Activated naive CD8-positive, alpha-beta T cell treated with anti-CD3 and anti-CD28 coated beads, Interleukin-2, amount 50 U/mL, for 16 hours (primary cell): ENCODE measurements at places on chromosomes 4 and X.

DNA sequence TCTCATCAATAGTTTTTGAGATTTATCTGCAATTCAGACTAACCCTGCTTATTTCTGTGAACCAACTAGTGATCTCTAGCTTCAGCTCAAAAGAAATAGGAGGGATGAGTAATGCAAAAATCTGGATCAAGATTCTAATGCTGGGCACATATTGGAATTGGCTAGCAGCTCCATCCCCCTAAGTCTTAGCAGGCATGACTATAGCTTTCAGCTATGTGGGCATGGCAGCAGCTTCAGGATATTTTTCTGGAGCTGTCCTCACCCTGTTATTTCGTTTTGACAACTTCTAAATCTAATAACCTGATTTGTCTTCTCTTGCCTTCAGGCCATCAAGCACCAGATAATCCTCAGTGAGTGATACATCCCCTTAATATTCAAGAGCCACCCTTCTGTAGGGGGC is 50.8 kb upstream of the GNPDA2 start:
- no peak for DNase-seq

GRCh38 chr4:123014038-123014437 is 91.6 kb upstream of the NUDT6 start:
- no peak for DNase-seq

DNA sequence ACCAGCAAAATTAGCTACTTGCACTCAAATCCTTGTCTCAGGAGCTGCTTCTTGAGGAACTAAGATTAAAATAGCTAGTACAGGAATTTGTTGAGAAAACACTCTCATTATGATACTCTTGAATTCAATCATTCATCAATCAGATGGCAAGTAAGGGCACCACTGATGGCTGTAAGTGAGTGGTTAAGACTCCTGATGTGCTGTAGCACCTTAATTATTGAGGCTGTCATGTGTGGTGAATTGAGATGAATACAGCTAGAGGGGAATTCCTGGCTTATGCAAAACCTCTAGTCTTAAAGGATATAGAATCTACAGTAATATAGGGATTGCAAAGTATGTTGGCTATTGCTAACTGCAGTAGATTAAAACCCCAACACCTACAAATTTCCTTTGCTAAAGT is 509.1 kb downstream of the IQCM start:
- no peak for DNase-seq

DNA sequence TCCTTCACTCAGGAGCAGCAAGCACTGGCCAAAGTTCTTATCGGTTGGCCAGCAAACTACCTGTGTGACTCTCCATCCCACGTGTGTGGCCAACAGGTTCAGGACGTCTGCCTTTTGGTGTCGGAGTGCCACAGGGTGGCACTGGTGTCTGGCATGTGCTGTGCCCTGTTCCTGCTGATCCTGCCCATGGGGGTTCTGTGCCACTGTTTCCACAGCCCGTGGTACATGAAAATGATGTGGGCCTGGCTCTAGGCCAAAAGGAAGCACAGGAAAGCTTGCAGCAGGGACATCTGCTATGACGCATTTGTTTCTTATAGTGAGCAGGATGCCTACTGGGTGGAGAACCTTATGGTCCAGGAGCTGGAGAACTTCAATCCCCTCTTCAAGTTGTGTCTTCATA is 4.6 kb upstream of the TLR2 start:
- DNase-seq: no peak

GRCh38 chr4:107647591-107647990 is 72.4 kb downstream of the PAPSS1 start:
- DNase-seq: no peak
